Central memory CD4-positive, alpha-beta T cell (primary cell): ENCODE measurements at places on chromosomes 12 and 14.

DNA sequence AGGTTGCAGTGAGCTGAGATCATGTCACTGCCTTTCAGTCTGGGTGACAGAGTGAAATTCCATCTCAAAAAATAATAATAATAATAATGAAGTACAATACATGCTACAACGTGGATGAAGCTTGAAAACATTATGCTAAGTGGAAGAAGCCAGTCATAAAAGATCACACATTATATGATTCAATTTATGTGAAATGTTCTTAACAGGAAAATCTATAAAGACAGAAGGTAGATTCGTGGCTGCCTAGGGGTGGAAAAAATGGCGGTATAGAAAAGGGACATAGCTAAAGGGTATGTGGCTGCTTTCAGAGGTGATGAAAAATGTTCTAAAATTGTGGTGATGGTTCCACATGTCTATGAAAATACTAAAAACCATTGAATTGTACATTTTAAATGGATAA lies 41.0 kb upstream of the AMIGO2 start:
- DNase-seq, result no peak

GRCh38 chr12:83389237-83389996 lies 702.7 kb downstream of the TMTC2 start:
- DNase-seq, result no peak

- DNase-seq, result no peak
Observed at GRCh38 chr14:35277179-35277578, 15.0 kb upstream of the PSMA6 start.

- no peak for DNase-seq
Observed at GRCh38 chr14:95953111-95953724, 76.6 kb downstream of the TUNAR start.

GRCh38 chr12:113296557-113297213 lies 38.2 kb downstream of the SLC8B1 start:
- no peak for DNase-seq

GRCh38 chr14:92905667-92906066 lies 17.3 kb upstream of the CHGA start:
- DNase-seq, result no peak

GRCh38 chr14:68173227-68173972 lies 353.8 kb downstream of the RAD51B start:
- no peak for DNase-seq

- DNase-seq, result no peak
Observed at GRCh38 chr14:98579140-98579539, 692.9 kb downstream of the BCL11B start.

DNA sequence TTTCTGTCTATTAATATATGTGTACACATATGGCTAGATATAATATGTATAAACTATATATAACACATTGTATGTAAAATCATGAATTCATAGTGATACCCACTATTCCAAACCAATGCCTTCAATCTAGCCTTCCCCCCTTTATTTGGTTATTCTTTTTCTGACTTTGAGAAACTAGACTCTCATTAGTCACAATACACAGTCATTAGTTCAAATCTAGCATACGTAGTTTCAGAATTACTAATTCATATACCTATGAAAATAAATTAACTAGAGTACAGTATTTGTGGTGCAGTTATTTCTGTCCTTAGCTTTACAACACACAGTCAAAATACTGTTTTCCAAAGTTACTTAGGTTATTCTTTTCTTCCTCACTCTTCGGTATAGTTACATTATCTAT lies 268.2 kb downstream of the DPF3 start:
- DNase-seq, result no peak

GRCh38 chr12:32178341-32179010 lies 71.8 kb downstream of the BICD1 start:
- no peak for DNase-seq

DNA sequence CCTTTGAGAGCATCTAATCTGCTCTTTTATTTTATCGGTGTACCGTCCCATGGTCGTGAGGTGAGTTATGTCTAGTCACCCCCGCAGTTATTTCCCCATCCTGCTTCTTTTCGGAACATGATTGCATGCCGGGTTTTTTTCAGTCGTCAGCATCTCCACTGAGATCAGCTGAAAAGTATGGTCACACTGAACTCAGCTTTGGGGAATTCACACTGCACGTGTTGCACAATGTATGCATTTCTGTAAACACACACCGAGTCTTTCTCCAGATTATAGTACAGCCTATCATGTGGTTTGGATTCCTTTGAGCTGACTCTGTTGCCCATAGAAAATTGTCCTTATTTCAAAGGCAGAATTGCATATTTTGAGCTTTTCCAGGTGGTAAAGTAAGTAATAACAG lies 24.6 kb downstream of the PLXNC1 start:
- no peak for DNase-seq

DNA sequence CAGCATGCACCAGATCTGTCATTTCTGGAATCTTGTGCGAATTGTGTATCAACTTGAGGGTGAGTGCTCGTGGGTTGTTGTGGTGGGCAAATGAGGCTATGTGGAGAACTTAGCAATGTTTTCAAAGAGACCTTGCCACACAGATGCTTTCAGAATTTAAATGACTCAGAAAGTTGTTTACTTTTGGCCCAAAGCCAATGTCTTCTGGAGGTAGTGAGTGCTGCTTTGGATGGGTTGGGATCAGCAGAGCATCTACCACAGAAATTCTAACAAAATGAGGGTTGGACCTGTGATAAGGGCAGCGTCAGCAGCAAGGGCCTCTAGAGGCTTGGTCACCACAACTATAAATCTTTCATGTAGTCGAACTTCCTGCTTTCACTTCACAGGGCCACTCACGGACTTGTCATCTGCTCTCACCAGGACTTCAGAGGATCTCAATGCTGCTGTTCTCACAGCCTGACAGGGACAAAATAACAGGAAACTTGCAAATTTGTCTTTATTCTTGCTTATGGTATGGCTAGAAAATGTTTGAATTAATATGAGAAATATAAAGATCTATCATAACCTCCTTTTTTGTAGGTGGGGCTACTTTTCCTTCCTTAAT lies 111.4 kb downstream of the DACT1 start:
- no peak for DNase-seq

GRCh38 chr14:74547331-74547927 lies 53.9 kb downstream of the ISCA2 start:
- no peak for DNase-seq

- DNase-seq, result peak; percentile 45
Observed at GRCh38 chr14:37985826-37986470, 221.8 kb upstream of the SSTR1 start.

GRCh38 chr14:100620255-100621100 lies 33.3 kb upstream of the BEGAIN start:
- DNase-seq, result no peak

GRCh38 chr12:105978686-105979085 lies 160.1 kb downstream of the NUAK1 start:
- no peak for DNase-seq

GRCh38 chr12:108689314-108690190 lies 41.8 kb downstream of the CORO1C start:
- DNase-seq, result peak; percentile 47

DNA sequence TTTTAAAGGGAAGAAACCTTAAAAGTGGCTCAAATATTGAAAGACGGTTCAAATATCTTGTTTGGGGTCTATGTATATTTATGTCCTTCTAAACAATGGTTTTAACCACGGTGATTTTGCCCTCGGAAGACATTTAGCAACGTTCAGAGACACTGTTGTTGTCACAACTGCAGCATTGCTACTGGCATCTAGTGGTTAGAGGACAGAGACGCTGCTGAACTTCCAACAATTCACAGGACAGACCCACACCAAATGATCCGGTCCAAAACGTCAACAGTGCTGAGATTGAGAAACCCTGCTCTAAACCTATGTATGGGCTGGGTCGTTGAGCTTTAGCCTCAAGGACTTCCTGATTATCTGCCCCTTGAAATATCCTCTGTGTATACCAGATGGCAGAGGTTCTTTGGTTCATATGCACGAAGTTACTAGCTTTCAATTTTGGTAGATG lies 1.7 kb downstream of the ANGEL1 start:
- peak; percentile 25 for DNase-seq

GRCh38 chr12:39623919-39624318 lies 4.3 kb upstream of the ABCD2 start:
- DNase-seq, result no peak

- DNase-seq, result no peak
Observed at GRCh38 chr12:22209422-22209821, 125.1 kb downstream of the ST8SIA1 start.

DNA sequence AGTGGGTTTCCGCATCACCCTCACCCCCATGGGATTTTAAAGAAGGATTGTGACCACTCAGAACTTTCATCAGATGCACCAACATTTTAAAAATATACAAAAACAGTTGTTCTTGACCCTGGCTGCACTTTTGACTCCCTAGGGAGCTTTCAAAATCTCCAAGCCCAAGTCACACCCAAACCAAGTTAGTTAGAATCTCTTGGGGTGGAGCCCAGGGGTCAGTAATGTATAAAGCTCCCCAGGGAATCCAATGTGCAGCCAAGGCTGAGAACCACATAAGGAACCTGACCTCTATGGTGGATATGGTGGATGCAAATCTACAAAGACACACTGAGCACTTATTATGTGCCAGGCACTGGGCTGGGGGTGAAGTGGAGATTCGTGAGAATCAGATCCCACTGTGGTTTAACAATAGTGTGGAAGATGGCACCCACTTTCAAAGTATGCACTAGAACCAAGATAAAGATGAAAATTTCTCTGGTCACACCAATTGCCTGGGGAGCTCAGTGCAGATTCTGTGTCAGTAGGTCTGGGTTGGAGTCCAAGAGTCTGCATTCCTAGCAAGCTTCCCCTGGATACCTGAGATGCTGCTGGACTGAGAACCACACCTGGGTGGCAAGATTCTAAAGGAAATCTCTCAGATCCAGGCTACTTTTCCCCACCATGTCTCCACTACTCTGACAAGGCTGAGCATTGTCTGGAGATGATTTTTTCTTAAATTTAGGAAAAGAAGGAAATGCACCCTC lies 18.9 kb upstream of the CMKLR1 start:
- DNase-seq, result no peak

DNA sequence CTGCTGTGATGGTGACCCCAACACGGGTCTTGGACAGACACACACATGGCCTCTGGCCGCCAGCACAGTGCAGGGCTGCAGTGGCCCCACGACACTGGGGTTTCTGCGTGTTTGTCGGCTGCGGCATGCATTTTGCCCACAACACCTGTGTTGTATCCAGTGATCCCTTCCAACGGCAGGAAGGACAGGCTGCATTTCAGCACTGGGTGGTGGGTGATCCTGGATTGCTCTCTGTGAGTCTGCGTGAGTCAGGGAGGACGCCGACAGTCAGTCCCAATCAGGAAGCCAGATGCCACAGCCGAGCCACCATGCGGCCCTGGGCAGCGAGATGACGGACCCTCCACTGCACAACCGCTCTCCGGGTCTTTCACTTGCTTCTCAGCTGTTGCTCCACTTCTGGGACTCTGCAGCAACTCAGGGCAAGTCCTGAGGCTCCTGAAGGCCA lies 20.6 kb downstream of the LRTM2 start:
- no peak for DNase-seq

DNA sequence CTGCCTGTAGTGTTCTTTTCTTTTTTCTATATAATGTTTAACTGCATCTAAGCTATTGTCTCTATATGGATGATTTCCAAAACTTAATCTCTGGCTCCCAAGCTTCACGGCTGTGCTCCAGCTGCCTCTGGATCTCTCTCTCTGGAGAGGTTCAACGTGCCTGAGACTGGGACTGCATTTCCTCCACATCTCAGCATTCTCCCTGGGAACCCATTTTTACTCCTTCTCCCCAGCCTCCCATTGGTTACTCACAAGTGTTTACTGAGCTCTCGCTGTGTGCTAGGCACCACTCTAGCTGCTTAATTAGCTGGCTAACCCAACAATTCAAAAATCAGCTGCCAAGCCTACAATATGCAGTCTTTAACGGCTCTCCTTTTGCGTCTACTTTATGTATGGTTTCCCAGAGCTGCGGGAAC lies 34.7 kb downstream of the FBXL14 start:
- DNase-seq, result no peak

DNA sequence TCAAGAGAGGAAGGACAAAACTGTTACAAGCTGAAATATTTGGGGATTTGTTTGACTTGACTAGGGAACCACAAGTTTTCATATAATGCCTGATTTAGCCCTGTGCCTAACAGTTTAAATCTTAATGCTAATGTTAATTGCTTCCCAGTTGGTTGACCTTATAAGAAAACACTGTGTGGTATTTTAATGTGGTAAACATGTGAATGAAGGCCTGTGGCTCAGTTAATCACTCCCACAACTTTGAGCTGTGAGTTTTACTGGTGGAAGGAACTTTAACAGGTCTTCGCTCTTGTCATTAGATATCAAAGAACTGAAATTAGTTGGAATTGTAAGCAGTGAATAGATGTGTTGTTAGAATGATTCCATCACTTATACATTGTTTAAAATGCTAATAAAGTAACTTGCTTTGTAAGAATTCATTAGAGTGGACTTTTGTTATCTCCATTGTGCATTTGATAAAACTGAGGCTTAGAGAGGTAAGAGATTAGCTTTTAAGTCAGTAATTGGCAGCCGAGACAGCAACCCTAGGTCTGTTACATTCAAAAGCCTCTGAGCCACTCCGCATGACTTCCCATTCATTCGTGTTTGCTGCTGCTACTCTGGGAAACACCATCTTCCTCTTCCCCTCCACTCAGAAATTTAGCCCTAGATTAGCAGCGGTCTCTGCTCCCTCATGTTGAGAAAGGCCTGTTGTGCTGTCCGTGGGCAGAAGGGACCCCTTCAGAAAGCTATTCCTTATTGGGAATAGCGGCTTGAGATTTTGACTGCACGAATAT lies 1.0 kb upstream of the TBK1 start:
- DNase-seq, result no peak

- DNase-seq, result no peak
Observed at GRCh38 chr12:25433581-25434325, 119.3 kb downstream of the LMNTD1 start.

GRCh38 chr12:66683073-66683472 lies 4.2 kb upstream of the GRIP1 start:
- DNase-seq, result no peak

- no peak for DNase-seq
Observed at GRCh38 chr12:101604132-101604531, 9.4 kb downstream of the MYBPC1 start.

- DNase-seq, result no peak
Observed at GRCh38 chr12:32603858-32604257, 75.2 kb upstream of the DNM1L start.

GRCh38 chr12:104243971-104244370 lies 28.4 kb downstream of the TXNRD1 start:
- no peak for DNase-seq

- DNase-seq, result no peak
Observed at GRCh38 chr14:85531141-85531586, 1.2 kb downstream of the FLRT2 start.

GRCh38 chr14:66361013-66361412 lies 125.2 kb upstream of the CCDC196 start:
- no peak for DNase-seq

GRCh38 chr12:99732131-99732530 lies 84.6 kb downstream of the GARIN6 start:
- DNase-seq, result no peak
